NCI-H460 (cell line): ENCODE measurements at places on chromosomes 16 and 17. TPM values are rescaled to one million over a fixed set of nuclear protein-coding genes. Genes with fewer than 3 reads are reported as not detected.

Gene PLA2G10
- not detected in 2 replicates for total RNA-seq

Gene ATP2A3
- total RNA-seq: 3.5 and 3.6 TPM in 2 replicates

Gene LGALS3BP
- total RNA-seq: 383 and 441 TPM in 2 replicates

Gene GFOD2
- 15.0 and 17.4 TPM in 2 replicates for total RNA-seq

Gene KRTAP1-1
- not detected in 2 replicates for total RNA-seq

Gene ZNF200
- 11.9 and 14.5 TPM in 2 replicates for total RNA-seq

Gene PRR15L
- total RNA-seq: not detected in 2 replicates

Gene ESRP2
- 0.27 TPM in 1 of 2 replicates, not detected in the other for total RNA-seq

Gene AANAT
- total RNA-seq: not detected in 2 replicates

DNA sequence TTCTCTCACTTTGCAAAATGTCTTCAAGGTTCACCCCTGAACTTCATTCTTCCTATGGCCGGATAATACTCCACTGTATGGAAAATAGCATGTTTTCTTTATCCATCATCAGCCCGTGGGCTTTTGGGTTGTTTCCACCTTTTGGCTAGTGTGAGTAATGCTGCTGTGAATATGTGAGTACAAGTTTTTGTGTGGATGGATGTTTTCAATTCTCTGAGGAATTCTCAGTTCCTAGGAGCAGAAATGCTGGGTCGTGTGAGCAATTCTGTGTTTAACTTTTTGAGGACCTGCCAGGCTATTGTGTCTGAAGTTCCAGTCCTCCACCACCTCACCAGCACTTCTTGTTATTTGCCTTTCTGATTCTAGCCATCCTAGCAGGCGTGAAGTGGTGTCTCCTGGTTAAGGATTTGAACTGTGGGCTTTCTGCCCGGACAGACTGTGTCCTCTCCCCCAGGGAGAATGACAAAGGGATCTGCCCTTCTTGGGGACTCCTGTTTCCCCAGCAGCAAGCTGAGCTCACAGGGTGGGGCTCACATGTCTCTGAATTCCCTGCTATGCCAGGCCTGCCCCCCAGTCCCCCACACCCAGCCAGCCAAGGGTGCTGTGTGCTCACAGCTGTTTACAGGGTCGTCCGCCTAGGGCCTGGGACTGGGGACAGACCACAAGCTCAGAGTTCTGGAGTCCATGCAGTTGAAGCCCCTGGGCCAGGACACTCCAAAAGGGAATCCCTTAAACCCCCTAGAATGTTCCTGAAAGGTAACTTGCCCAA is 92.2 kb upstream of the CIBAR2 start:
- no peak for DNase-seq

- no peak for DNase-seq
Observed at GRCh38 chr16:56334761-56335160, 90.6 kb downstream of the AMFR start.

- DNase-seq: no peak
Observed at GRCh38 chr17:8709006-8709405, 35.6 kb downstream of the CCDC42 start.

DNA sequence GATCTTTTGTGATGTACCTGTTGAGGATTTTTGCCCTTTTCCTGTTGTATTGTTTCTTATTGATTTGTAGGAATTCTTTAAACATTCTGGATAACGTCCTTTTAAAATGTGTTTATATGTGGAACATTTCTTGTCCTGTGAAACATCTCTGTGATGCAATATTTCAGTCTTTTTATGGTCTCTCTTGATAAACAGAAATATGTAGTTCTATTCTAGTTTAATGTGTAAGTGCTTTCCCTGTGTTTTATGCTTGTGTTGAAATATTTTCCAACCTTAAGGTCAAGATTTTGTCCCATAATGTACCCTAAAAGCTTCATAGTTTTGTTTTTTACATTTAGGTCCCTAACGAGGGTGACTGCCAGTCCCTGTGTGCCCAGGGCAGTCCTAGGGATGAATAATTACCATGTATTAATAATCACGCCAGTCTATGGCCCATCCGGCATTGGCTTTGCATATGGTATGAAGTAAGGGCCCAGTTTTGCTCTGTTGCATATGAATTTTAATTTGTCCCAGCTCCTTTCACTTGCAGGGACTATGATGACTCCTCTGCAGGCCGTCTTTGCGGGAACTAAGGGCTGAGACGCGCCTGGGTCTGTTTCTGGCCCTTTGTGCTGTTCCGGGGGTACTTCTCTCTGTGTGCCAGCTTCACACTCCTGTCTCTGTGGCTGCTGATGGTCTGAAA is 44.2 kb downstream of the RPTOR start:
- no peak for DNase-seq

DNA sequence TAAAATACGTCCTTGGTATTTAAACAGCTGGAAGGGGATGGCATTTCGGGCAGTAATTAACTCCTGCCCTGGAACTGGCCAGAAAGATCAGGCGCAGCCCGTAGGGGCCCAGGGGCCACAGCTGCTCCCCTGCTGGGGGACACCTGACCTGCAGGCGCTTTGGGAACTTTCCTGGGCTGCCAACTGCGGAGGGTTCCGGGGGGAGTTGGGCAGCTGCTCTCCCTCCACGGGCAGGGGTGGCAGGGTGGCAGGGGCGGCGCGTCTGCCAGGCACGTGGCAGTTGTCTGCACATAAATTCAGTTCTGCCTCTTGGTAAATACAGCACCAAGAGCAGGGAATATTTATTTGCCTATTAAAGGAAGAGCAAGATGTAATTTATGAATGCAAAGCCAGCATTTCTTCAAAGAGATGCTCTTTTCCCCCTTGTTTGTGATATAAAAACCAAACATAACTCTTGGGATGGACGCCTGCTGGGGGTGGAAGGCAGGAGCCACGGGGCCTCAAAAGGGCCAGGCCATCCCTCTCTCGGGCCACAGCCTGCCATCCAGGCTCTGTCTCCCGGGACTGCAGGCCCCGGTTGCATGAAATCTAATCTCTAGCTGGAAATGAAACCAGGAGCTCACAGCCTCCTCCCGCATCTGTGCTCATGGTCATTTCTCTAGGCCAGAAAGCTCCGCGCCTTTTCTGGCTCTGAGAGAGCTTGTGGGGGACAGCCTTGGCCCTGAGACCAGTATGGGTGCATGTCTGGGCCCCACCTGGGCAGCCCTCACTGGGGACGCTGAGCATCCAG is 29.9 kb upstream of the CHMP6 start:
- DNase-seq: no peak

- no peak for DNase-seq
Observed at GRCh38 chr16:56997931-56998330, 8.6 kb downstream of the NLRC5 start.

- no peak for DNase-seq
Observed at GRCh38 chr16:57371494-57372371, 557 bp upstream of the CX3CL1 start.

GRCh38 chr17:1467898-1468492 is 12.0 kb upstream of the CRK start:
- DNase-seq: no peak

GRCh38 chr17:6823011-6823442 is 8.5 kb downstream of the TEKT1 start:
- no peak for DNase-seq

GRCh38 chr17:20085283-20085845 is 76.2 kb downstream of the SPECC1 start:
- no peak for DNase-seq

DNA sequence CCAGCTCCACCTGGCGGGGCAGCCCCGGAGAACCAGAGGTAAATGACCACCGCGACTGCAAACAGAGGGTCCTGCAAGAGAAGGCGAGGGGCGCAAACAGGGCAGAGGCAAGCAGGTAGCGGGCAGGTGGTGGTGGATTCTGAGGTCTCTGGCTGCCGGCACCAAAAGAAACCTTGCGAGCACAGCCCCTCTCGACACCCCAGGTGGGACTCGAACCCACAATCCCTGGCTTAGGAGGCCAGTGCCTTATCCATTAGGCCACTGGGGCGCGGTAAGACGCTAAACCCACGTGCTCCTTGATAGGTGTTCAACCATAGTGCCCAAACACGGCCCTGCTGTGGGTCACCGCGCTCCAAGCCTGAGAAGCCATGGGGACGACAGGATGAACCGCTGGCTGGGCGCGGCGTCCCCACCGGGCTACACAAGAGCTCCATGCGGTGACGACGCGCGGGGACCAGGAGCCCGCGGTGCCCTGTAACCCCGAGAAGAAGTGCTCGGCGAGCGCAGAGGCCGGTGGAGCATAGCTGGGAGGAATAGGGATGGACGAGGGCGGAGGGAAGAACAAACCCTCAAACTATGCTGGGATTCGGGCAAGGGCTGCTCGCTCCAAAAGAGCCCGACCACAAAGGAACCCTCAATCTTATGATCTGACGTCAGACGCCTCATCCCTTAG is 12.4 kb downstream of the ATP5PD start:
- peak; percentile 96 for DNase-seq

GRCh38 chr17:77718669-77718961 is 239.9 kb upstream of the TNRC6C start:
- no peak for DNase-seq

- DNase-seq: no peak
Observed at GRCh38 chr16:16037970-16038369, 88.6 kb downstream of the ABCC1 start.
